ENCODE measurements at places on chromosomes 5 and 9. TPM values are rescaled to one million over a fixed set of nuclear protein-coding genes. Genes with fewer than 3 reads are reported as not detected.

IL3 gene
- not detected for total RNA-seq

DNA sequence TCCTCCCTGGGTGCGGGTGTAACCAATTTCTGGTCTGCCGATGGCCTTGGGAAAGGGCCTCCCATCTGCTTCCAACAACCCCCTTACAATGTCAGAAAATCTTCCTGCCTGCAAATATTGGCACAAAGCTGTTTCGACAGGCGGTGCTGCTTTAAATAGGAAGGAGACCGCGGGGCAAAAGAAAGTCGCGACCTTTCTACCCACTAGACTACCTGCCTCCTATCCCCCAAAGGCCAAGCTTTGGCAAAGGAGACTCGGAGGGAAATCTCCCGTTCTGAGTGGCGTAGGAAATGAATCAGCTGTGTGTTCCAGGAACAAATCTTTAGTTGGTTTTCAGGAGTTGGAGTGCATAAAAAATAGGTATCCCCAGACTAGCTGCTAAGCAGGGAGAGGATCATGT is 36.8 kb upstream of the NFIB start:
- no peak for DNase-seq

- no peak for DNase-seq
Observed at GRCh38 chr5:152465140-152465539, 60.1 kb upstream of the NMUR2 start.

DNA sequence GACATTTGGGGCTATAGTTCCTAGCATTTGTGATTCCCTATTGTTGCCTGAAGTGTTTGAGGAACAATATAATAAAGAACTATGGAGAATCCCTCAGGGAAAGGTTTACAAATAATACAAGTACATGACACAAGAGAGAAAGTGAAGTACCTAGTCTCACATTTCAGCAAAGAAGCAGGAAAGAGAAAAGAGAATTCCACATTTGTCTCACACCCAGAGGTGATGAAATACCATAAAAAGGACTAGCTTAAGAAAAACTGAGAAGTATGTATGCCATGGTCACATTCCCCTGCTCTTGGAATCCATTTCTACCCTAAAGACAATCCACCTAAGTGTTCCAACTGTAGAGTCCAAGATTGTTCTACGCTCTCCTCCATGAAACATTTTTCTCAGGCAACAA is 79.0 kb upstream of the TARS1 start:
- DNase-seq, result no peak

DNA sequence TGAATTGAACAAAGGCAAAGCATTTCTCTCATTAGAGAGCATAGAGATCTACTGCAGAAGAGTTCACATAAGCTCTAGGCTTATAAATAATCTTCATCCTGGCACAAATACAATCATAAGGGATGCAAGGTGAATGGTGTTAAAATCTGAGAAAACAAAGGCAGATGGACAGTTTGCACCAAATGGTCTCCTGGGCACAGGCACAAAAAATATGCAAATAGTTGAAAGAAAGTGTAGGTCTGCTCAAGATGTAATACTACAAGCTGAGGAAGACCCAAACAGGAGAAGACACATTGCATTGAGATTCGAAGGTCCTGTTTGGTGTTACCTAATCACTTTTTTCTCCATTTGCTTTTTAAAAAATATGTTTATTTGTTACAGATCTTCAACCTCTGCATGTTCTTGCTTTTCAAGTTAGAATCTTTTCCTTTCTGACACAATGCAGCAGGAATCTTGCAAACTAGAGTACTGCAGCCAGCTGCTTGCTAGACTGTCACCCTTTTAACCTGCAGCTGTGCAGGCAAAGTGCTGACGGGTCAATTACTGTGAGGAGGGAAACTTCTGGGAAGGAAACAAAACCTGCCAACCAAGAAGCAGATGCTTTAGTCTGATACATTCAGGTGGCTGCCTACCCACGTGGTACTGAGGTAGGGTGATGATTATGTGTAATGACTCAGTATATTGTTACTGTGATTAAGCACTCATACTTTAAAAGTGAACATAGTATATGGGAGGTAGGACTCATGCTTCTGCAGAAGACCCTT is 1048.6 kb upstream of the SEMA6A start:
- peak; percentile 16 for DNase-seq

- DNase-seq, result no peak
Observed at GRCh38 chr9:121714075-121714705, 62.8 kb downstream of the DAB2IP start.

DNA sequence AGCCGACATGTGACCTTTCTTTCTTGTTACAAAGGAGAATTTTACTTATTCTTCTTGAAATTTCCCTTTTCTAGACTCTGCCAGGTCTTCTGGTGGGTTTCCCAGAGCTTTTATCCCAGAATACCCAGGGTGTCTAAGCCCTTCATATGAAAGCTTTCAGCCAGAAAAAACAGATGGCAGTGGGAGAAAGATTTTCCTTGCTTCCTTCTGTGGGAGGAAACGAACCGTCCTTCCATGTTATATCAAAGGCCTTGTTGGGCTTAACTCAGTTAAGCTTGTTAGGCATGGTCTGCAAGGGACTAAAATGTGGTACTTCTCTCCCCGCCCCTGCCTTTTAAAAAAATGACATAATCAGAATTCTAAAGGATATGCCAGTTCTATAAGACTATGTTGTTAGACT is 47.5 kb downstream of the SPATA31D1 start:
- no peak for DNase-seq

DNA sequence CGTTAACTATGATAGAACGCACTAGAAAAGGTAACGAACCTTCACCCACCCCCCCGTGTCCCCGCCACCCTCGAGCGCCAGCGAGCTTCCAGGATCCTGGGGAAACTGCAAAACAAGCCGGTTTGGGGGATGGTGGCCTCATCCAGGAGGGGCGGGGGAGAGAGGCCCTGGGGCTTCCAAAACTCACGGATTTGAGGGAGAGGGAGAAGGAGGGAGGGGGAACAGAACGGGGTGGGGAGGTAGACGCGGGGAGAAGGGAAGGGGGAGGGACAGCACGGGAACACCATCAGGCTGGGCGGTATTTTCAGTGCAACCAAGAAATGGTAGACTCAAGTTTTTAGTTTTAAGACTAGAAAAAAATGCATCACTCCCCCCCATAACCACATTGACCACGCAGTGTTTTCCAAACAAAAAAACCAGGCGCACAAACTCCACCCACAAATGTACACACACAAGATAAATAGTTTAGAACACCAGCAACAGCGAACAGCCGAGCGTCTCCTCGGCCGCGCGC is 1.4 kb downstream of the NRARP start:
- DNase-seq, result peak; percentile 41

DNA sequence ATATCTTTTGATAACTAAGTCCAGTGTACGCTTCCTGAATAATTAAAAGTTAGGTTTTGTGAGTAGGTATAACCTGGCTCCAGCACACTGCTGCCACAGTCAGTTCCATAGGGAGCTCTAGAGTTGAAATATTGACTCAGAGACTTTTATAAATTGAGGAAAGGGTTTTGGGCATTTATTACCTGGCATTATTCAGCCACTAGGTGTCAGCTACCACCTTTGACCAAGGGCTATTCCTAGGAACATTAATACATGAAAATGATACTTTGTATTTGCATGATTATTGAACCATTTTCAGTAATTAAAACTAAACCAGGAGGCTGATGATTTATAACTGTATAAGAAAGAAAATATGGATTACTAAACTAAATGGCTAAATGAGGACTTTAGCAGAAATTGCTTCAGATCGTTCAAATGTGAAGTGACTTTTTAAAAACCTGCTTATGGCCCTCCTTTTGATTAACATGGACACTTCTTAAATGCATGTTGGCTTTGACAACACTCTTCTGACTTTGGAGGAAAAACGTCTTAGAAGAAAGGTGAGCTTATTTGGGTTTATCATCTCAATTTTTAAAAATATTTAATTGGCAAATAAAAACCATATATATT is 83.0 kb downstream of the SMC2 start:
- DNase-seq, result peak; percentile 3

GRCh38 chr5:178113841-178114324 is 551 bp downstream of the N4BP3 start:
- DNase-seq, result no peak

LYSMD3 gene
- total RNA-seq, result 10.8 TPM

- no peak for DNase-seq
Observed at GRCh38 chr9:133916159-133916541, 76.0 kb downstream of the VAV2 start.

GRCh38 chr9:101360647-101361046 is 24.2 kb downstream of the BAAT start:
- no peak for DNase-seq

GRCh38 chr9:135410421-135410820 is 69.2 kb upstream of the PPP1R26 start:
- no peak for DNase-seq

SLCO6A1 gene
- total RNA-seq, result not detected

Measured in H4 (cell line).